ENCODE measurements at places on chromosomes 12 and 14. TPM values are rescaled to one million over a fixed set of nuclear protein-coding genes. Genes with fewer than 3 reads are reported as not detected.

Gene IRAK4
- 43.5 TPM for total RNA-seq

Gene KRT83
- not detected for total RNA-seq

Gene LRP1-AS
- not detected for total RNA-seq

Gene SETD1B
- 30.0 TPM for total RNA-seq

Gene CCDC85C
- total RNA-seq = 14.3 TPM

Gene TAS2R13
- total RNA-seq = 0.48 TPM

Gene ADGRD1
- not detected for total RNA-seq

Gene KRT75
- not detected for total RNA-seq

Gene SLC25A21
- total RNA-seq = not detected
